Cerebellar nuclear complex (tissue), 1 donor: ENCODE measurements at places on chromosomes 16 and 17.

GRCh38 chr16:20740007-20740883 lies 1.4 kb downstream of the THUMPD1 start:
- no peak for DNase-seq

- DNase-seq: no peak
These were observed 14.1 kb upstream of the NGFR start for GRCh38 chr17:49480836-49481615.

DNA sequence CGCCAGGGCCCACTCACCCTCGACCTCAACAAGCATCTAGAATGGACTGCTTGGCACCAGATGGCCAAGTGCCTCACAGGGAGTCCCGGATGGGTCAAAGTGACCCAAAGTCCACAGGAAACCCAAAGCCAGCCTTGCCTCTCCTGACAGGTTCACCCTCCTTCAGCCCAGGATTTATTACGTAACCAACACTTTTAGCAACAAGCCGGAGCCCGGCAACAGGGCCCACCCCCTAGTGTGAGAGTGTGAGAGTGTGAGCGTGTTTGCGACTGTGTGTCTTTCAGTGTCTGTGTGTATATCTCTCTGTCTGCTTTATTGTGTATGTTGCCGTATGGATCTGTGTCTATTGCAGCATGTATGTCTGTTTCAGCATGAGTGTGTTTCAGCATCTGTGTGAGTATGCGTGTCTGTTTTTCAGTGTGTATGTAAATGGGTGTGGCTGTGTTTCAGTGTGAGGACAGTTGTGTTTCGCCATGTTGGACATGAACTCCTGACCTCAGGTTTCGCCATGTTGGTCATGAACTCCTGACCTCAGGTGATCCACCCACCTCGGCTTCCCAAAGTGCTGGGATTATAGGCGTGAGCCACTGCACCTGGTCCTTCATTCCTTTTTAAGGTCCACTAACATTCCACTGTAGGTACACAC lies 13.7 kb upstream of the PEMT start:
- DNase-seq: no peak

GRCh38 chr16:303760-304505 lies 21.0 kb downstream of the PDIA2 start:
- DNase-seq: no peak

DNA sequence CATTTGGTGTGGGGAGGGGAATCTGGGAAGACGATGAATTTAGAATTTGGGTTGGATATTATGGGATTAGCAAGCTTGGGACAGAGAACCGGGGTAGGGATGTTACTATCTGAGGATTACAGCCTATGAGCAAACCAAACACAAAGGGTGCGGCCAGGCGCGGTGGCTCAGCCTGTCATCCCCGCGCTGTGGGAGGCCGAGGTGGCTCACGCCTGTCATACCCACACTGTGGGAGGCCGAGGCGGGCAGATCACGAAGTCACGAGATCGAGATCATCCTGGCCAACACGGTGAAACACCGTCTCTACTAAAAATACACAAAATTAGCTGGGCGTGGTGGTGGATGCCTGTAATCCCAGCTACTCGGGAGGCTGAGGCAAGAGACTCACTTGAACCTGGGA lies 60.9 kb downstream of the VPS53 start:
- DNase-seq: no peak

DNA sequence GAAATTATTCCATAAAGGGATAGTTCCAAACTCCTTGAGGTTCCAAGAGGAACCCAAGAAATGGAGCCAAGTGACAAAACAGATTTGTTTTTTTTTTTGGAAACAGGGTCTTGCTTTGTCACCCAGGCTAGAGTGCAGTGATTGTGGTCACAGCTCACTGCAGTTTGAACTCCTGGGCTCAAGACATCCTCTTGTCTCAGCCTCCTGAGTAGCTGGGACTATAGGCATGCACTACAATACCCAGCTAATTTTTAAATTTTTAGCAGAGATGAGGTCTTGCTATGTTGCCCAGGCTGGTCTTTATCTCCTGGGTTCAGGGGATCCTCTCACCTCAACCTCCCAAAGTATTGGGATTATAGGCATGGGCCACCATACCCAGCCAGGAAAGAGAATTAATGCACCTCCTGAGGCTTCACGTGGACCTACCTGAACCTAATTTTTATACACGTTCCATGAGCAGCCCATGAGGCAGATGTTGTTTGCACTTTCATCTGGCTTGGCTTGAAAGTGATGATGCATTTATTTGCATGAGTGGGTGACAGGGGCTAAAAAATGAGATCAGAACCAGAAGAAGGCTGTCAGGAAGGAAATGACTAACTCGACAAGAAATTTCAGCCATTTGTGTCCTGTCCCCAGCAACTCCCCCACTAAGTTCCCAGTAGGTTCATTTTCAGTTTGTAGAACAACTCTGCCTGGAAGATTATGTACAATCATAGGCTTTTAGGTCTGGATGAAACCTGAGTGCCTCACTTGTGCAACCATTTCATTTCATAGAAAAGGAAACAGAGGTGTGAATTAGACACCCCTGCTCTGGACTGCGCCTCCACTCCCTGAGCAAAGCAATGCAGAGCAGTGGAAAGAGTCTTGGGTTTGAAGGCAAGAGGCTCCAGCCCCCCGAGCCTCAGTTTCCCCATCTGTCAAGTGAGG lies 10.3 kb upstream of the IRF8 start:
- no peak for DNase-seq
